HFFc6 (cell line): ENCODE measurements at places on chromosomes 3 and 15. TPM values are rescaled to one million over a fixed set of nuclear protein-coding genes. Genes with fewer than 3 reads are reported as not detected.
A peak's percentile ranks its signal among the peaks of the same experiment; 100 is the strongest.

DNA sequence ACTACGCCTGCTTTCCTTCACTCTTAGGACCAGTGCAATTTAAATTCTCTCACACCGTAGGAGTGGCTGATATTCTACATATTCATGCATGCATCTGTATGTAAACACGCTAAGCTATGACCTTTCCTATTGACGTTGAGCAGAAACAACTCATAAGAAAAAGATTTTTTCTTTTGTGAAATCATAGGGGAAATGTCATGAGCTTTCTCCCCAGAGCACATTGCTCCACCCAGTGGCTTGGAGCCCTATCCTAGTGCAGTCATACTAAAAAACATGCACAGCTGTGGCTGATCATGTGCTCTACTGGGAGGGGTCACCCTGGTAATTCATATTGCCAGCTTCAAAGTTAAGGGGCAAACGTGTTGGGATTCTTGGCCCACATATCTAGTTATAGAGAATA, 1.8 kb upstream of the MESD start:
- H3K27me3 ChIP-seq = no peaks in the 10 kb centered on the region
- DNase-seq = no peak
- H3K4me1 ChIP-seq = peaks cover 46% of the 10 kb centered on the region
- peak overlapping the region; percentile 44 for H3K27ac ChIP-seq

DNA sequence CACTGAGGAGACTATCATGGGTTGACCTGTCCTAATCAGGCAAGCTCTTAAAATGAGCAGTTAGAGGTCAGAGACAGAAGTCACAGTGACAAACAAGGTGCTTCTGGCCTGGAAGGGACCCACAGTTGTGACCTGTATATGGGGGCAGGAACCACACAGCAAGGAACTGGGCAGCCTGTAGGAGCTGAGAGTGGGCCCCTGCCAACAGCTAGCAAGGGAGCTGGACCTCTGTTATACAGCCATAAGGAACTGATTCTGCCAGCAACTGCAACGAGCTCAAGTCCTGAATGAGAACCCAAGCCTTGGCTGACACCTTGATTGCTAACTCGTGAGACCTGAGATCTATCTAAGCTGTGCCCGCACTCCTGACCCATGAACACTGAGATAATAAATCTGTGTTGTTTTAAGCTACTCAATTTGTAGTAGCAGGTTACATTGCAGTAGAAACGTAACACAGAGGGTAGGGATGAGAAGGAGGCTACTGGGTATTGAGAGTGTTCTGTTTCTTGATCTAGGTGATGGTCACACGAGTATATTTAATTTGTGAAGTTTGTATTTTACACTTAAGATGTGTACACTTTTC, 44.5 kb upstream of the MAGI1 start:
- peaks cover 1% of the 10 kb centered on the region; the same call in 1 of the 2 replicates for H3K27me3 ChIP-seq
- no peaks in the 10 kb centered on the region for H3K36me3 ChIP-seq
- DNase-seq = no peak
- H3K27ac ChIP-seq = no peak overlapping the region
- no peak overlapping the region for H3K4me3 ChIP-seq
- H3K4me1 ChIP-seq = peaks cover 17% of the 10 kb centered on the region

DNA sequence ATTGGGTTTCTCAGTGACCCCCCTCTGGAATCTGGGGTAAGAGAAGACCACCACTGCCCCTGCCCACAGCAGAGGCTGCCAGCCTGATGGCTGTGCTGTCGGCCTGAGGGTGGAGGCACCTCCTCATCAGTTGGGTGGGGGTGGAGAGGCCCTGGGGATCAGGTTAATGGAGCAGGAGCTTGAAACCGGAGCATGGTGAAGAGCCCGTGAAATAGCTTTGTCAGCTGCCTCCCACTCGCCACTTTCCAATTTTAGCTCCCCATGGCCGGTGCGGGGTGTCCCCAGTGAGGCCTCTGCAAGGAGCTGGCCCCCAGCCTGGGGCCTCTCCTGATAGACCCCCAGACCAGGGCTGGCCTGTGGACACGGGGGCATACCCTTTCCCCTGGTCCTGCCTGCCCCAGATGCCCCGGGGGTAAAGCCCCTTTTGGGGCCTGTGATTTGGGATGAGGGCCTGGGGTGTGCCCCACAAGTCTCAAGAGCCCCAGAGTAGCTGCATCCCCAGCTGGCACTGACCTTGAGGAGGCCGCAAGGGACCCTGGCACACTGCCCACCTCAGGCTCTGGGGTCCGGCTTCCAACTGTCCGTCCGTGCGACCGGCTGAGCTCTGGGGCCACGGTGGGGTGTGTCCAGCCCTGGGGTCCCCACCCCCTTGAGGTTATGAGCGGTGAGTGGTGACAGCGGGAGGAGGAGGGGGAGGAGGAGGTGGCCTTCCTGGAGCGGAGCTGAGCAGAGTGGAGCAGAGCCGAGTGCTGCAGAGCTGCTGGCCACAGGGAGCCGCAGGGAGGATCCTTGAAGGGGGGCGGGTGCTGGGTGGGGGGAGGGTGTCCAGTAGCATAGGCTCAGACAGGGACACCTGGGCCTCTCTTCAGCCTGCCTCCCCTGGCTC, at the start of gene HHATL:
Gene HHATL (minus strand): TSS at position 733 of the 886 bp plus-strand sequence. CDS start 1,972 bp downstream, outside the sequence.
- no peak within 1 kb of the TSS for H3K27ac ChIP-seq
- peaks cover 19% of the 10 kb centered on the region for H3K27me3 ChIP-seq
- no peak for DNase-seq
- no peak within 1 kb of the TSS for H3K4me3 ChIP-seq
- H3K36me3 ChIP-seq = no peaks in the 10 kb centered on the region

GRCh38 chr3:44353355-44353924, 14.9 kb downstream of the TCAIM start:
- no peak for DNase-seq
- H3K36me3 ChIP-seq = no peaks in the 10 kb centered on the region; the same call in 1 of the 2 replicates
- H3K4me3 ChIP-seq = no peak overlapping the region
- H3K27me3 ChIP-seq = no peaks in the 10 kb centered on the region
- H3K27ac ChIP-seq = no peak overlapping the region

DNA sequence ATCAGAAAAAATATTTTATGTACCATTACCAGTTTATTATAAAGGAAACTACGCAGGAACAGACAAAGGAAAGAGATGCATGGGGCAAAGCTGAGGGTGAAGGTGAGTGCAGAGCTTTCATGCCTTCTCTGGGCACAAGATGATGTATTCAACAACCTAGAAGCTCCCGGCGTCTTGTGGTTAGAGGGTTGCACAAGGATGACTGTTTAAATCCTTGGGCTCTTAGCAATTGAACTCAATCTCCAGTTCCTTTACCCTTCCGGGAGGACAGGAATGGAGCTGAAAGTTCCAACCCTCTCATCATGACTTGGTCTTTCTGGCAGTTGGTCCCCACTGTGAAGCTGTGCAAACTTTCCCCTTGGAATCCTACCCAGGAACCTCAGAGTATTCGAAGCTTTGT, 542.0 kb downstream of the EPHA3 start:
- no peak overlapping the region for H3K27ac ChIP-seq
- H3K27me3 ChIP-seq = no peaks in the 10 kb centered on the region
- no peaks in the 10 kb centered on the region for H3K4me1 ChIP-seq
- no peak overlapping the region for H3K4me3 ChIP-seq

GRCh38 chr15:67967871-67968431, 86.2 kb upstream of the PIAS1 start:
- H3K27me3 ChIP-seq = peaks cover 11% of the 10 kb centered on the region
- peak; percentile 45 for DNase-seq
- peaks cover 15% of the 10 kb centered on the region for H3K4me1 ChIP-seq
- H3K36me3 ChIP-seq = no peaks in the 10 kb centered on the region
- no peak overlapping the region for H3K27ac ChIP-seq

- no peak for DNase-seq
- H3K4me3 ChIP-seq = no peak overlapping the region
- H3K27me3 ChIP-seq = peaks cover 22% of the 10 kb centered on the region
- peaks cover 19% of the 10 kb centered on the region for H3K4me1 ChIP-seq
Measured at GRCh38 chr3:193780397-193780796, 187.4 kb downstream of the OPA1 start.

- no peak overlapping the region for H3K4me3 ChIP-seq
- no peaks in the 10 kb centered on the region for H3K36me3 ChIP-seq
- H3K4me1 ChIP-seq = no peaks in the 10 kb centered on the region
- H3K27me3 ChIP-seq = peaks cover 29% of the 10 kb centered on the region
Measured at GRCh38 chr3:13780432-13781176, 99.3 kb downstream of the WNT7A start.

GRCh38 chr15:95205077-95205476, 973.7 kb downstream of the MCTP2 start:
- no peak overlapping the region for H3K27ac ChIP-seq
- H3K36me3 ChIP-seq = peaks cover 7% of the 10 kb centered on the region; the same call in 1 of the 2 replicates
- H3K4me1 ChIP-seq = peaks cover 6% of the 10 kb centered on the region; the same call in 1 of the 2 replicates
- DNase-seq = no peak
- H3K27me3 ChIP-seq = no peaks in the 10 kb centered on the region; the same call in 1 of the 2 replicates

- H3K27me3 ChIP-seq = no peaks in the 10 kb centered on the region
- no peak overlapping the region for H3K27ac ChIP-seq
- no peaks in the 10 kb centered on the region for H3K4me1 ChIP-seq
- no peaks in the 10 kb centered on the region for H3K36me3 ChIP-seq
- no peak overlapping the region for H3K4me3 ChIP-seq
Measured at GRCh38 chr3:89682556-89682955, 575.1 kb downstream of the EPHA3 start.

DNA sequence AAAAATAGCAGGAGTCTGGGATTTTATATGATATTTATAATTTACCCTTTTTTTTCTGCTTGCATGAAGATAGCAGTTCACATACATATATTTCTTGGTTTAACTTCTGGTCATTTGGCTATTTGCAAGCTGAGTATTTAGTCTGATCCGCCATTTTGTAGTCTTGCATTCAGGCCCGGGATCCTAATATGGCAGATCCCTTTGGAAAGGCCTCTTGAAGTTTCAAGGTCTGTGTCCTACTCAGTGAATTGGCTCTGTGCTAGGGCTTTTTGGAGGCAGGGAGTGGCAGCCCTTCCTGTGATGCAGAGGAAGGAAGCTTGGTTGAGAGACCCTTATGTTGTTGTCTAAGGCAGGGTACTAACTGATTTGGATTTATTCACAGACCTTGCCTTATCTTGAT, 2.9 kb downstream of the SNRPN start:
- DNase-seq = no peak
- no peak overlapping the region for H3K4me3 ChIP-seq
- 0 out of 2 replicates have a peak, but pooled peaks cover 5% of the 10 kb centered on the region for H3K36me3 ChIP-seq
- no peaks in the 10 kb centered on the region for H3K4me1 ChIP-seq
- peaks cover 3% of the 10 kb centered on the region for H3K27me3 ChIP-seq
- H3K27ac ChIP-seq = no peak overlapping the region

- H3K36me3 ChIP-seq = no peaks in the 10 kb centered on the region
- no peaks in the 10 kb centered on the region for H3K4me1 ChIP-seq
- no peak overlapping the region for H3K27ac ChIP-seq
- no peak overlapping the region for H3K4me3 ChIP-seq
- DNase-seq = no peak
- H3K27me3 ChIP-seq = peaks cover 21% of the 10 kb centered on the region
Measured at GRCh38 chr15:82918607-82919230, 33.8 kb downstream of the HOMER2 start.

GRCh38 chr3:83454353-83454752, 1504.4 kb upstream of the CADM2 start:
- no peak overlapping the region for H3K27ac ChIP-seq
- H3K4me3 ChIP-seq = no peak overlapping the region
- H3K4me1 ChIP-seq = no peaks in the 10 kb centered on the region
- H3K36me3 ChIP-seq = no peaks in the 10 kb centered on the region

DNA sequence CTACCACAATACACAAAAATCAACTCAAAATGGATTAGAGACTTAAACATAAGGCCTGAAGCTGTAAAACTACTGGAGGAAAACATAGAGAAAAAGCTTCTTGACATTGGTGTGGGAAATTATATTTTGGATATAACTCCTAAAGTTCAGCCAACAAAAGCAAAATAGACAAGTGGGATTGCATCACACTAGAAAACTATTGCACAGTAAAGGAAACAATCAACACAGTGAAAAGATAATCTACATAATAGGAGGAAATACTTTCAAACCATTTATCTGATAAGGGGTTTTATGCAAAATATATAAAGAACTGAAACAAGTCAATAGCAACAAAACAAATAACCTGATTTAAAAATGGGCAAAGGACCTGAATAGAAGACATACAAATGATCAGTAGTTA, 37.6 kb upstream of the TP63 start:
- H3K27me3 ChIP-seq = no peaks in the 10 kb centered on the region; the same call in 1 of the 2 replicates
- H3K4me1 ChIP-seq = no peaks in the 10 kb centered on the region; the same call in 1 of the 2 replicates
- H3K27ac ChIP-seq = no peak overlapping the region
- DNase-seq = no peak

DNA sequence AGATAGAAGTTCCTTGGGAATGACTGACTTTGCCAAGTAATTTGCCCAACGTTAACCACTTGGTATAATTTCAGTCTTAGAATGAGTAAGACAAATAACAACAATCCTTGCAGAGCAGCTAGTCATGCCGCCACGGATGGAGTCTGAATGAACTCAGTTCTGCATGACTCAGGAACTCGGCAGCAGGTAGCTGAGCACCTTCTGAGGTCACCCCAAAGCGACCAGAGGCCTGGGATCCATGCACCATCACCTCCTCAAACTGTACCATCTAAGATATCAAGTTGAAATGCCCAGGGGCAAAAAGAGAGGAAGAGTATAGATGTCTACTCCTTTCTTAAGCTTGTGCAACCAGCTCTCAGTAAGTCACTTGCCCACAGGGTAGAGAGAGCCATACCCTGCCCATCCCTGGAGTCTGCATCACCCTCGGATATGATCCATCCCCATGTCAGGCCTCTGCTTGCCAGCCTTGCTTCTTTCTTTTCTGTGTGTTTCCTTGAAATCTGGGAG, 8.5 kb upstream of the CDCP1 start:
- peak; percentile 73 for DNase-seq
- H3K27me3 ChIP-seq = no peaks in the 10 kb centered on the region
- no peak overlapping the region; the same call in 1 of the 2 replicates for H3K4me3 ChIP-seq
- peaks cover 11% of the 10 kb centered on the region for H3K36me3 ChIP-seq

DNA sequence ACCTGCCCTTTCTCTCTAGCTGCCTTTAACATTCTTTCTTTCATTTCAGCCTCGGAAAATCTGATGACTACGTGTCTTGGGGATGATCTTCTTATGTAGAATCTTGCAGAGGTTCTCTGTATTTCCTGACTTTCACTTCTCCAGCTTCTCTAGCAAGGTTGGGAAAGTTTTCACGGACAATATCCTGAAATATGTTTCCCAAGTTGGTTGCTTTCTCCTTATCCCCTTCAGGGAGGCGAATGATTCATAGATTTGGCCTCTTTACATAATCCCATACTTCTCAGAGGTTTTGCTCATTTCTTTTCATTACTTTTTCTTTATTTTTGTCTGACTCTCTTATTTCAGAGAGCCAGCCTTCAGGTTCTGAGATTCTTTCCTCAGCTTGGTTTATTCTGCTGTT, 62.1 kb upstream of the CCDC54 start:
- peaks cover 11% of the 10 kb centered on the region for H3K4me1 ChIP-seq
- no peaks in the 10 kb centered on the region for H3K36me3 ChIP-seq
- peaks cover 14% of the 10 kb centered on the region for H3K27me3 ChIP-seq
- H3K4me3 ChIP-seq = peak overlapping the region; percentile 22; the same call in 1 of the 2 replicates
- no peak for DNase-seq

Gene IL12A
- total RNA-seq = 1.8 and 2.8 TPM in 2 replicates

Gene ECE2
- not detected in 3 replicates for total RNA-seq

Gene MYO5C
- total RNA-seq = 0.02 to 0.03 TPM in 2 of 3 replicates, not detected in the other

Gene FGD5
- total RNA-seq = not detected in 3 replicates

Gene RAB43
- total RNA-seq = 21.3 to 25.2 TPM (median 24.9 TPM) in 3 replicates

Gene TCTA
- total RNA-seq = 49.3 to 59.2 TPM (median 50.3 TPM) in 3 replicates

Gene TIMP4
- 0.18 to 1.2 TPM (median 0.23 TPM) in 3 replicates for total RNA-seq
